ENCODE measurements at places on chromosomes 16 and 17.

DNA sequence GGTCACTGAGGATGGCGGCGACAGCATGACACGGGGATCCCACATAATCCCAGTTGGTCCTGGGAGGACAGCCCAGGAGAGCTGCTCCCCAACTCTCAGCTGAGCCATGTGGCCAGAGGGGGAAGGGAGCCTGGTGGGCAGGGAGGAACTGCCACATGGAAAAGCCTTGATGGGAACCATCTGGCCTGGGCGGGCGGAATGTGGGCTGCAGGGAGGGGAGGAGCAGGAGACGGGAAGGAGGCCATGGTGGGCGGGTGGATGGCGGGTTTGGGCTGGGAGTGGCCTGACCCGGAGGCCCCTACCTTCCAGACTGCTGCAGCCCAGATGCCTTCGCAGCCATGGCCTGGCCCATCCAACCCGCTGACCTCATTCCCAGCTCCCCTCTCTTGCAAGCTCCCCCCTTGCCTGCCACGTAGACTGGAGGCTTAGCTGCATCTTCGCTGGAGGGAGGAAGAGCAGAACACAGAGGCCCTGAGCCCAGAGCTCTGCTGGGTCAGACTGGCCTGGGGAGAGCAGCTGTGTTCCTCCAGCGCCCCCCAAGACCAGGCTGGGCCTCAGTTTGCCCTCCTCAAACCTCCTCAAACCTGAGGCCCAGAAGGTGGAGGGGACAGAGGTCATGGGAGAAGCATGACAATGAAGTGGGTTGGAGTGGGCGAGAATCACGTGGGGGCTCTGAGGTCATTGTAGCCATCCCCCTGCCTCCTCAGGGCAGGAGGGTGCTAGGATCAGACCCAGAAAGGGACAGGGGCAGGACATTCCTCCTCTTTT is 8.2 kb upstream of the COL1A1 start:
- peak overlapping the region; percentile 64 for H3K4me3 ChIP-seq
- DNase-seq, result peak; percentile 79
- peaks cover 14% of the 10 kb centered on the region for H3K27me3 ChIP-seq
- peak overlapping the region; percentile 82 for H3K27ac ChIP-seq
- no peaks in the 10 kb centered on the region for H3K36me3 ChIP-seq

- no peaks in the 10 kb centered on the region for H3K36me3 ChIP-seq
- no peaks in the 10 kb centered on the region for H3K27me3 ChIP-seq
- H3K4me1 ChIP-seq, result no peaks in the 10 kb centered on the region
- no peak for DNase-seq
- H3K4me3 ChIP-seq, result no peak overlapping the region
- no peak overlapping the region for H3K27ac ChIP-seq
Observed at GRCh38 chr17:34703533-34703932, 124.2 kb downstream of the TMEM132E start.

DNA sequence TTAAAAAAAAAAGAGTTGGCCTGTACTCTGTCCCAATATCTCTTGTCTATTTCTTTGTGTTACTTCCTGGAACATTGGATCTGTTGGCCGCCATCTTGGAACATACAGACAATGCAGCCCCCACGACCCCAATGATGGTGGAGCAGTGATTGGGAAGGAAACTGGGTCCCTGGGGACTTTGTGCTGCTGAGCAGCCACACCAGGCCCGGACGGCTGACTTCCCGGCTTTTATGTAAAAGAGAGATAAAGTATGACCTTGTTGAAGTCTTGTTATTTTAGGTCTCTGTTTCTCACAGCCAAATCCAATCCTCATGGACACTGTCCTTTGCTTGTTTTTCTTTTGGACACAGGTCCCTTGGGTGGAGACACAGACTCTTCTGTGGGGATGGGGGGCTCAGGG is 204.5 kb downstream of the SALL1 start:
- H3K27ac ChIP-seq, result no peak overlapping the region
- DNase-seq, result no peak
- no peak overlapping the region for H3K4me3 ChIP-seq
- H3K27me3 ChIP-seq, result no peaks in the 10 kb centered on the region

- peaks cover 14% of the 10 kb centered on the region for H3K36me3 ChIP-seq
- H3K27ac ChIP-seq, result no peak overlapping the region
- peaks cover 2% of the 10 kb centered on the region for H3K27me3 ChIP-seq
- H3K4me1 ChIP-seq, result no peaks in the 10 kb centered on the region
- no peak overlapping the region for H3K4me3 ChIP-seq
- DNase-seq, result no peak
Observed at GRCh38 chr16:10635365-10636021, 55.1 kb upstream of the EMP2 start.

DNA sequence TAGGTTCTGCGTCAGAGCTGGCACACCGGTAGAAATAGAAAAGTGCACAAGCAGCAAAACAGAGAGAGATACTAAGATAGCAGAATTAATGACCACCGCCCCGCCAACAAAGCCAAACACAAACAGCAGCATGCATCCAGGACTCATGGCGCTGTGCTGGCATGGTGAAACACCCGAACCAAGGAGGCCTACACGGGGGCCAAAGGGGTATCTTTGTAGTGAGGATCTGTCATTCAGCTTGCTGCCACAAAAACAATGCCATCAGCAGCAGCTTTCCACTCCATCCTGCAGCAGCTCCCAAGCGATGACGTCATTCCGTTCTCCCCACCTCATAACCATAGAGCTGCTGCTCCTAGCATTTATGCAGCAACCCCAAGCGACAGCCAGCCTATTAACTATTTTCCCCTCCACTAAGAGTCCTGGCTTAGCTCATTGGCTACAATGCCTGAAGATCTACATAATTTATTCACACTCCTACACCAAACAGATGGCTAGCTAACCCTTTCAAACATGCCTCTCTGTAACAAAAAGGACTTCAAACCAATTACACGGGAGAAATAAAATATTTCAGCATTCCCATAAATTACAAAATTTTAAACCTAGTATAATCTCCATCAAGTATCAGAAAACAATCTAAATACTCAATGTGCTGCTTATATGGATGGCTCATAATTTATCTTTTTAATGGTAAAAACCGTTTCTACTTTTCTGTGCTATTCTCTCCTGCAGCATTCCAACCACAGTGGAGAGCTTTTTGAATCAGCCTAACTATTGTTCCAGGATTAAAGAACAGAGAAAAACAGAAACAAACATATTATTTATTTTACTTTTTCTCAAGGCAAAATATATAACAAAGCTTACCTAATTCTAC is 73.9 kb downstream of the SPAG9 start:
- peak; percentile 84 for DNase-seq
- peaks cover 15% of the 10 kb centered on the region for H3K4me1 ChIP-seq
- no peak overlapping the region for H3K27ac ChIP-seq
- no peaks in the 10 kb centered on the region for H3K36me3 ChIP-seq
- H3K4me3 ChIP-seq, result no peak overlapping the region
- H3K27me3 ChIP-seq, result peaks cover 3% of the 10 kb centered on the region

All from glutamatergic neuron (in vitro differentiated cells).